ENCODE measurements at places on chromosomes 2 and 18.

GRCh38 chr2:37654932-37655841 is 16.3 kb downstream of the CDC42EP3 start:
- no peak for DNase-seq

DNA sequence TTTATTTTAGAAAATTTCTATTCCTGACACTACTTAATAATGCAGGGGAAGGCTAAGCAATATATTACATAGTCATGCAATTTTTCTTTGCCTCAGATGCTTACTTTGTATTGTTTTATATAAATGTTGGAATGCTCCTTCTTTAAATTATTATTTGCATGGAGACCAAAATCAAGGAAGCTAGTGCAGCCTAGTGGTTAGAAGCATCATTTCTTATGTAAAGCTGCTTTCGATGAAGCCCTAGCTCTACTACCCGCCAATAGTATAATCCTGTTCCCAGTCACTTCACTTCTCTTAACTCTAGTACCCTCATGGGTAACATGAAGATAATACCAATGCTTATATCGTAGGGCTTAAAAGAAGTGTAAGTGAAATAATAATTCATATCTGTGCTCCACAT is 198.9 kb downstream of the LRATD1 start:
- DNase-seq, result no peak

GRCh38 chr2:108106731-108107130 is 120.4 kb downstream of the SLC5A7 start:
- no peak for DNase-seq

DNA sequence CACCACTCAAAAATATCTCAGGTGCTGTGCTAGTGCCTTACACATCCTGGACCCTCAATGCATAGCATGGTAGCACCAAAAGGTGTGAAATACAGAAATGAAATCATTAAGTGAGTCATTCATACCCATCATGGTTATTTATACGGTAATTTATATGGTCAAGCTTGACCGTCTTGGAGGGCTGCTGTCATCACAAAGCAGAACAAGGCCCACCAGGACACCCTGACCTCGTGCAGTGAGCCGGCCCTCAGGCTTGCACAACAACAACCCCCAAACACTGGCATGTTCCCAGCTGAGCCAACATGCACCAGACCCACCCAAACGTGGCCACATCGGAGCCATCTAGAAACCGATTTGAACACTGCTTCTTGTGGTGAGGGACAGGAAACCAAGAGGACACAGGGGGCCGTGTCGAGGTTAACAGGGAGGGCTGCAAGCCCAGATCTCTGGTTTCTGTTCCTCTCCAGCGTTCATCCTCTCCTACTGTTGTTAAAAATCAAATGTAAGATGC is 378.5 kb upstream of the ID2 start:
- DNase-seq, result no peak

DNA sequence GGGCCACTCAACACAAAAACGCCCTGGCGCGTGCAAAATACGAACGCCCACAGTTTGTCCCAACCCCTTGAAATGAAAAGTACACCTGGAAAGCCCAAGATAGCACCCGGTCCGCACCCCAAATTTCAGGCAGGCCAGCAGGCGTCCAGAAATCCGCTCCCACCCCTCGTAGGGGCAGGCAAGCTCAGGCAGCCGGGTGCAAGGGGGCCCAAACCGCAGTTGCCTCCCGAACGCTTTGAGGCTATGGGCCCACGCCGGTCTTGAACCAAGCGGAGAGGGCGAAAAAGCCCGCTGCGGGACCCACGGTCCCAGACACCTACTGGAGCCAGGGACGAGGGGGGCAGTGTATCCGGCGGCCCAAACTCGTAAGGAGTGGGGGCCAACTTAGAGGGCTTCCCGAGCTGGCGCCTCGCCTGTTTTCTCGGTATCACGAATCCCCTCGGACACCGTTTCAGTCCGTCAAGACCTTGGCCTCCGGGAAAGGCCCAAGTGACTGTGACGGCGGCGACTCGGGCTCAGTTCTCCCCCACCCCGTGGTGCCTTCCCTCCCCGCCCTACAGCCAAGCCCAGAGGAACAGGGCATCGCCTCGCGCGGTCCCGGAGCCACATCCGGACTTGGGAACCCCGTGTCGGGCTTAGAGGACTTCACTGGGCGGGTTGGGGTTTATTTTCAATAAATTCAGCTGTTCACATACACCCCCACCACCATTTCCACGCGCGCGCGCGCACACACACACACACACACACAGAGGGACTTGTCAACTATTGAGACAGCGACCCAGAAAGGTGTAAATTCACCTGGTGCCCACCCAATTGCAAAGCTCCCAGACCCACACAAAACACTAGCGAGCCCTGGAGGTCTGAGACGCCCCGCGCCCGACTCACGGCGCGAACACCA is 6.2 kb upstream of the SATB2 start:
- DNase-seq, result no peak

- DNase-seq, result peak; percentile 15
Measured at GRCh38 chr18:23573626-23574431, 12.5 kb downstream of the NPC1 start.

DNA sequence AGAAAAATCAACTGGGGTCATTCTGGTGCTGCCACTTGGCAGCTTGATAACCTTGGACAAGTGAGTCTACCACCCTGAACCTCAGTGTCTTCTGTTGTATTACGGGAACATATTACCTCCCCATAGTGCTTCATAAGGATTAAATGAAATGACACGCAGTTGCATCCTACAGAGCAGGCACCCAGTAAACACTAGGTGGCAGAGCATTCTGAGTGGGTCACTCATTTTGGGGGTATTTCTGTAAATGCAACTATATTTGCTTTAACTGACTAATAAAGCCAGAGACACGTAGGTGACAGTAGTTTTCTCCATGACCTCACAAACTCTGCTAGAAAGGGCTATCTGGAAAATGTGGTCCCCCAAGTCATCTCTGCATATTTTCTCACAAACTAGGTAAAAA is 4.7 kb downstream of the CD226 start:
- DNase-seq, result no peak

GRCh38 chr2:175815537-175815936 is 186.5 kb downstream of the LNPK start:
- DNase-seq, result no peak

DNA sequence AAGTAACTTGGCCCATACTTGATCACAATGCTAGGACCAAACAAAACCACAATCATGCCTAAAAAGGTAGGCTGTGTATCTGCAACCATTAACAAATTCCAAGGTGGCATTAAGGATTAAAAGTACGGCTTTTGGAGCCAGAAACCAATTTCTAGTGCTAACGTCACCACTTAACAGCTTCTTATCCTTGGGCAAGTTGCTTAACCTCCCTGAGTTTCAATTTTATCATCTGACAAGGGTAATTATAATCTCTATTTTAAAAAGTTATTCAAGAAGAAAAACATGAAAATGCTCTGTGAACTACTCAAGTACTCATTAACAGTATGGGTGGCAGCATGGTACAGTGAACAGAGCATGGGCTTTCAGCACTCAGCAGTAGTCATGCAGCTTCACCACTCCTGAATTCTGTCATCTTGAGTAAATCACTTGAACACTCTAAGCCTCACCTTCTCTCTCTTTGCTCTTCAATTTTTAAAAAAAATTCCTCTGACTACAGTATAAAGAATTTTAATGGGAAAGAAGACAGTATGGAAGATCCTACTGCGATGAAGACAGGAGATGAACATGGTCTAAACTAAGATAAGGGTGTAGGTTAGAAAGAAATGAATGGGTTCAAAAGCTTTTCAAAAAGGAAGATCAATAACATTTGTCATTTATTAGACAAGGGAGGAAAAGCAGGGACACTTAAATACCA is 69.2 kb downstream of the SS18 start:
- no peak for DNase-seq

- DNase-seq, result peak; percentile 81
Measured at GRCh38 chr2:94986392-94986963, 39.0 kb upstream of the MAL start.

DNA sequence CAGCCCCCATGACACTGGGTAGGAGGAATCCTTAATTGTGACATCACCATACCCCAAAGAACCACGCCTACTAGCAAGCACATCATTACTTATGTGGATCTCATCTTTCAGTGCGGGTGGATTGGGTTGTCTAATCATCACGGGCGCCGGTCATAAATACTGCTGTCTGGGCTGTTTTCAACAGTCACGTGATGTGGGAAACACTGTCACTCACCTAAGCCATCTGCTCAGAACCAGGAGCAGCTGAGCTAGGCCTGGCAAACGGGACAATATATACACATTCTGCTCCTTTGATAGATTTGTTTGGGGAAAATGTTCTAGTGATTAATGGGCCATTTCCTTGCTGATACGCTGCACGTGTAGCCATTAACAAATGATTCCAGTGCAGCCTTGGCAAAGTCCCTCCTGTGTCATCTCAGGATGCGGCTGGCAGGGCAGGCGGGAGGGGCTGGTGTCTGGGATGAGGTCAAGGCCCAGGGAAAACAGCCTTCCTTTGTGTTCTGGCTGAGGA is 145.9 kb upstream of the COPS8 start:
- DNase-seq, result no peak

DNA sequence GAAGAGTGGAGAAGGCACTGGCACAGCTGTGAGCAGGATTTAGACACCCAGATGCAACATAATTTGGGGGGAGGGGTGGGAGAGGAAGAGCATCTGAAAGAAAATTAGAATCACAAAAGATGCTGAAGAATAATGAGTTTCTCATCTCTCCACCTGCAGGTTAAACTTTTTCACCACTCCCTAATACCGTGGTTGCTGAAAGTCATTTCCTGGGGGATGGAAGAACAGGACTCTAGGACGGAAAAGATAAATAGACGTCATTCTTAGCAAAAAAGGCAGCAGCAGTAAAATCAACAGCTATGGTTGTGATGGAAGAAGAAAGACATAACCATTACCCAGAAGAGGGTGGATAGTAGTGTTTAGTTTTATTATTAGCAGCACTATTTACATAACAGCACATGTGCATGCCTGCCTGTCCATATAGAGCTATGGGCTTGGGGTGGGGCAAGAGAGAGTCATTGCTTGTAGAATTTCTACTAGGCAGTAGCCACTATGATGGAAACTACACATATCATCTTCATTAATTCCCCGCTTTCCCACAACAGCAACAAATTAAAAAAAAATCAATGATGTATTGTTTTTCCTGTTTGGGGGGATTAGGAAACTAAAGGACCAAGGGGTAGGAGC is 212.2 kb downstream of the TRIB2 start:
- DNase-seq, result no peak

- DNase-seq, result no peak
Measured at GRCh38 chr2:154507186-154507585, 191.3 kb upstream of the KCNJ3 start.

GRCh38 chr18:51953521-51953920 is 386.5 kb upstream of the DCC start:
- no peak for DNase-seq

DNA sequence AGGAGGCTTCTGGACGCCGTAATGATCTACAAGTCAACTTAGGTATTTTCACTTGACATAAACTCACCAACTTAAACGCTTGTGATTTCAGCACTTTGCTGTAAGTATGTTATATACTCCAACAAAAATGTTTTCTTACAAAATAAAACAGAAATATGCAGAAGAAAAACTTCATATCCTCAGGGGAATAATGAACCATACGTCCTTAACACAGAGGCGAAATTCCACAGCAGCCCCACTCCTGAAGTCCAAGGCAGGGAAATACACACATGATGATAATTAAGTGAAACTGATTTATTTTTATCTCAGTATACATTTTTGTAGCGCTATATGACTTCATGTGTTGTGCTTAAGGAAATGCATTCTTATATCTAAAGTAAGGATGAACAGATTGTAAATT is 335.4 kb upstream of the VWC2L start:
- no peak for DNase-seq

DNA sequence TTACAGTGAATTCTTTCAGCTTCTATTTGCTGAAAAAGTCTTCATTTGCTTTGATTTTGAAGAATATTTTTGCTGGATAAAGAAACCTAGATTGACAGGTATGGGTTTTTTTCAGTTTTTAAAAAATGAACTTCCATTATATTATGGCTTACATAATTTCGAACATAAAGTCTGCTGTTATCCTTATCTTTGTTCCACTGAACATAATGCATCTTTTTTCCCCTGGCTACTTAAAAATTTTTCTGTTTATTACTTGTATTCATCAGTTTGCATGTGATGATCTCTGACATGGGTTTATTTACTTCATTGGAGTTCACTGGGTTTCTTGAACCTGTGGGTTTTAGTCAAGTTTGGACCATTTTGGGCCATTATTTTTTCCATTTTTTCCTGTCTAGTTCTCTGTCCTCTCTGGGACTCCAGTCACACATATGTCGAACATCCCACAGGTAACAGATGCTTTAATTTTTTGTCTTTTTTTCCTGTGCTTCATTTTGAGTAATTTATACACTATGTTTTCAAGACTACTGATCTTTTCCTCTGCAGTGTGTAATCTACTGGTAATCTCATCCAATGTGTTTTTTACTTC is 33.1 kb downstream of the SEC11C start:
- DNase-seq, result no peak

DNA sequence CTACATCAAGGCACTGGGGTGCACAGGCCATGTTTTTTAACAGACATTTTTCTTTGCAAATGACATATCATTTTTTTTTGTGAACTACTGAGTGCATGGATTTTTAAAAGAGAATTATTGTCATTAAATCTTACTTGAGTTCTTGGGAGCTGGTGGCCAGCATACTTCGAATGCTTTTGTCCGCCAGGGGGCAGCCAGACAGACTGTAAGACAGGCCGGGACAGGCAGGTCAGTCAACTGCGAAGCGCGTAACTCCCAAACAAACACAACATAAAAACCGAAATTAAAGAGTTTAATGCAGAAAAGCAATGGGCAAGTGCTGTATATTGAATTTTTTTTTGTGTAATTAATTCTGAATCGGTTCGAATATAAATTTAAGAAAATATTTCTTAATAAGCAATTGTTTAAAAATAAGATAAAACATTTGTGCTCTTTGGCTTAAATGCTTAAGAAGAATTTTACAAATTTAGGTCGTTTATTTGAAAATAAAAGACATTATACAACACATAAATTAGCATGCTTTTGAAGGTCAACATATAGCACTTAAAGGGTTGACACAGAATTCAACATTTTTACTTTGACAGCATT is 142.2 kb upstream of the PXDN start:
- peak; percentile 44 for DNase-seq

DNA sequence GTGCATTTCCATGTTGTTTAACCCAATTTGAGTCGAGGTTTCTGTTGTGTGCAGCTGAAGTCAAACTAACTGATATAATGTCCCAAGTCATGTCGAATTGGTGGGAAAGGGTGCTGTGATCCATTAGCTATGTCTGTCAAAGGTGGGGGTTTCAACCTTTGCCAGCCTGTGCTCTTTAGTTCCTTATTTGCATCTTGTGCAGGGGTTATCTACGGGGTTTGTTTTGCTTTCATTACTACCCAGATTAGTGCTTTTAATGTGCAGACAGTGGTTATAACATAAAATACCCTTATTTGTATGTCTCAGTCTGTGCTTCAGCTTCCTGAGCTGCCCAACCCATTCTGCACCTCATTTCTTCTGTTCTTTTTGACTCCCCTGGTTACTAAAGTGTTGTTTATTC is 271.9 kb upstream of the CXCR4 start:
- DNase-seq, result no peak

DNA sequence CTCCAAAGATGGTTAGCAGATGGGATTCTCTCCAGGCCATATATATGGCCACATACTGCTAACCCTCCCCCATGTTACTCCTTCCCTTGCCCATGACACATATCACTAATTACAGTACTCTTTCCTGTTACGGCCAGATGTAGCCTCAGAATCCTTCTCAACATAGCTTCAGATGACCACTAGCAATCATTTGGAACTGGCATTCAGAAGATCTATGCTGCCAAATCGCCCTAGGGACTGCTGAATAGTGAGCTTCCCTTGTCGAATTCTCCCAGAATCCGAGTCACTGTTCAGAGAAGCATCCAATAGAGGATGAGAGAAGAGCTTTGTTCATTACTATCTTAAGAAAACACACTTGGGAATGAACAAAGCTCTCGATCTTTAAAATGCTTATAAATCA is 121.2 kb upstream of the TANK start:
- DNase-seq, result no peak

Data from urothelium cell line (cell line).